ENCODE measurements at places on chromosomes 3 and 15.

GRCh38 chr3:61252836-61253235 lies 1.6 kb upstream of the FHIT start:
- DNase-seq, result no peak

DNA sequence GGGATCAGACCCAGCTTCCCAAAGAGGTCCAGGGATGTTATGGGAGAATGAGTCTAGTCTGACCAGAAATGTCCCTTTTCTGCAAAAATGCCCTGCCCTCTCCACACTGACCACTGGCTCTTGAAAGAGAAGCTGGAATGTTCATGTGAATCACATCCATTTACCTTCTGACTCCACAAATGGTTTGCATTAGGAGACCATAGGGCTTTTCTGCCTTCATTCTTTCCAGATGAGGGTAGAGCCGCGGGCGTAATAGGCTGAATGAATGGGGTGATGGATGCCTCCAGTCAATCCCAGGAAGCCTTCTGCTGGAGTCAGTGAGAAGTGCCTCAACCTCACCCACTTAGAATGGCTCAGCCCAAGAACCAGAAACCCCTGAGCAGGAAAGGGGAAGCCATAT lies 47.2 kb upstream of the IREB2 start:
- no peak for DNase-seq

GRCh38 chr15:28975766-28976179 lies 90.0 kb downstream of the APBA2 start:
- DNase-seq, result peak; percentile 77

DNA sequence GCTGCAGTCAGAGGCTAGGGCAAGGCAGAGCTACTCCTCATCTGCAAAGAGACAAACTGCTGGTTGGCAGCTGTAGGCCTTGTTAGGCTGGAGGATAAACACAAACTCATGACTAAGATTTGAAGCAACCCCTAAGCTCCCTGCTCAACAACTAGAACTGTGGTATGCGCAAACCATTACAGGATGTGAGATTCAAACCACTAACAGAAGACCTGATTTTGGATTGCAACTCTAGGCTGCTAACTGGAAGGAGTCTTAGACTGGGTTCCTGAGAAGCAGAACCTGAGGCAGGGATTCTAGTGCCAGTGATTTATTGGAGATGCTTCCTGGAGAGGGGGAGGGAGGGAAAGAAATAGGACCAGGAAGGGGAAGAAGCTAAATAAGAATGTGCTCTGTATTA lies 22.5 kb downstream of the CCR4 start:
- DNase-seq, result peak; percentile 51

DNA sequence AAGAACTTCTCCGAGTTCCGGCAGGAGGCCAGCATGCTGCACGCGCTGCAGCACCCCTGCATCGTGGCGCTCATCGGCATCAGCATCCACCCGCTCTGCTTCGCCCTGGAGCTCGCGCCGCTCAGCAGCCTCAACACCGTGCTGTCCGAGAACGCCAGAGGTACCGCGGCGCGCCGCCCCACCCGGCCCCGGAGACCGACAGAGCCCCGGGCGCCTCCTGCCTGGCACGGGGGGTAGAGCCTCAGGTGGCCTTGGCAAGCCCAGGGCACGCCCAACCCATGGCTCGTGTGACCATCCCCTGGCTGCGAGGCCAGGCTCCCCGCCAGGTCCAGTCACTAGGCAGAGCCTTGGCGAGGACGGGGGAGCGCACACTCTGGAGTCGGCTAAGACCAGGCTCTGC lies 134.1 kb downstream of the LRRK1 start:
- no peak for DNase-seq

DNA sequence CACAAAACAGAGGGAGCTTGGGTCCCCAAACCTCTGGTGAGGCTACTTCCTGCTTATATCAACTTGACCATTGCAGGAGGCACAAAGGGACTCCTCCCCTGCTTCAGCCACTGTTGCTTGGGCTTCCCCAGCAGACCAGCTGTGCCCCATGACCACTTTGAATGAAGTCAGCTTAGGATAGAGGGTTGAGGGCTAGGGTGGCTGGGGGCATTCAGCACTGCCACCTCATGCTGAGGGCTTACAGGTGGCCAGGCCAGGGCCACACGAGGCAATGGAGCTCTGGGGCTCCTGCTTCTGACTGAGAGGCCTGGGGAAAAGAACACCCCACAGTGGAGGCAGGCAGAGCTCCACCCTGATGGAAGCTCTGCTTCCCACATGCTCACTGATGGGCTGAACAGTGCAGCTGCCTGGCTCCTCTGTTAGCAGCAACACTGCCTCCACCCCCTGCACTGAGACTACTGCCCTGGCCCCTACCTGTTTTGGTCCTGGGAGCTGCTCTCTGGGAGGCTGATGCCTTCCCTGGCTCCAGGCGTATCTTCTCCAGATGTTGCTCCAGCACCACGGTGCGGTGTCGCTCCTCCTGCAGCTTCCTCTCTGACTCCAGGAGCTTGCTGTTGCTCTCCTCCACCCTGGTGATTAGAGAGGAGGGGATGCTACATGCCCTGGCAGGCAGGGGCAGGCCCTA lies 10.2 kb upstream of the HHATL start:
- no peak for DNase-seq

- DNase-seq, result no peak
Measured at GRCh38 chr3:147937341-147937740, 528.2 kb downstream of the ZIC1 start.

DNA sequence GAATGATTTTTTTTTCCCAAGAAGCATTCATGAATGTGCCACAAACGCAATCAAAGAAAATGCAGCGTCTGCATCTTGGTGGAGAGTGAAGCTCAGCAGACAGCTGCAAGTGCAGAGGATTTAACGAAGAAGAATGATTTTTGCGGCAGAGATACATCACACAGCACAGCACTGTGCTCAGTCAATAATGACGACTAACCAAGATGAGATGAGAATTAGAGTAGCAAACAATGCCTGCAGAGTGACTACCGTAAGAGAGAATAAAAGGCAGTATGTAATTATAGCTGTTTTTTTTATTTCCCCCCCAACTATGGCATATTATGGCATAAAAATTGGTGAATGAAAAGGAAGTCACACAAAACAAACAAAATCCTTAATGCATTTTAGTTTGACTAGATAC lies 218.0 kb upstream of the ROBO1 start:
- DNase-seq, result no peak

Measured in CD4-positive, alpha-beta T cell treated with Interferon alpha-2 for 1 hour (primary cell).